ENCODE measurements at places on chromosomes 11 and 22.
A peak's percentile ranks its signal among the peaks of the same experiment; 100 is the strongest.

DNA sequence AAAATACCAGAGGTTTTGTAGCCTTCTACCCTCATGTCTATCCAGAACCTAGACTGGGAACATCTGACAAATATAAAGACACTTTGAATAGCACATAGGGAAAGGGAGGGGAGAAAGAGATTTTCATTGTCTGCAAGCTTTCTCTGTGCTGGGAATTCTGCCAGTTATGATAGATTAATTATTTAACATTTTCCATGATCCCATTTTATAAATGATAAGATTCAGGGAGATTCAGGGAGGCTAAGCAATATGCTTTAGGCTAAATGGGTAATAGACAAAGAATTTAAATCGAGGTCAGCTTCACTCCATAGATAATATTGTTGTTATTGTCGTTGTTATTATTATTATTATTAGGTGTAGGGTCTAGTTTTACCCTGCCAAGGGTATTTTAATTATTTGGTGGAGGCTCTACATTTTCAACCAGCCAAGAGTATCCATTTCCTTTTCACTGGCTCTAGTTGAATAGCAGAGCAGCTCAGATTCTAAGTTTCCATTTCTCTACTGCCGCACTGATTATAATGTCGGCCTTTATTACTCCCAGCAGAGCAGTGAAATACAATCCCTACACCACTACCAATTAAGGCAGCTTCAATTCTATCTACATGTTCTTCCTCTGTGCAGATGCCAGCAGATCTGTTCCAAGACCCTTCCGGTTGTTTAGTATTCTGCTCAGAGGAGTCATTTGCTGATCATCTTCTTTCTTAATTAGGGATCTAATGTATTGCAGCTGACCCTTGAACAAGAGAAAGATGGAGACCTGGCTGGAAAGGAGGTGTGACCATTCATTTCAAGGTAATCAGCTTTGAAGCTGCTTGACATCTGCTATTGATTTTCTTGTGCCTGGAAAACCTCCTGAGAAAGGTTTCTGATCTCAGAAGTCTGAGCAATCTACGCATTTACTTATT, 23.8 kb upstream of the SYN3 start:
- no peak for DNase-seq

DNA sequence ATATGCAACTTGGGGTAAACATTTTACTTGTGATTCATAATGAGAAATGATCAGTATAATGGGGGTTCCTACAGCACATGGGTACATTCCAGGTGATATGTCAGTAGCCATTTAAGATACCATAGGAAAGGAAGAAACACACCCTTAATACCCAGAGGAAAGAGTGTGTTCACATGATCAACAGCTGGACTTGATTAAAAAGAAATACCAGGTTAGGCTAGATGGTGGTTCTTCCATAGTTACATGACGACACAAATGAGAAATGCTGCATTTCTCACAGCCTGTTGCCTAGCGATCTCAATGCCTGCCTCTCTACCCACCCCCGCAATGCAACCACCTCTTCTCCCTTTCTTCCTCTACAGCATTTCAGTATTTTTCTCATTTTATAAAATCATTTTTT, 96.8 kb downstream of the TTC28 start:
- no peak for DNase-seq

DNA sequence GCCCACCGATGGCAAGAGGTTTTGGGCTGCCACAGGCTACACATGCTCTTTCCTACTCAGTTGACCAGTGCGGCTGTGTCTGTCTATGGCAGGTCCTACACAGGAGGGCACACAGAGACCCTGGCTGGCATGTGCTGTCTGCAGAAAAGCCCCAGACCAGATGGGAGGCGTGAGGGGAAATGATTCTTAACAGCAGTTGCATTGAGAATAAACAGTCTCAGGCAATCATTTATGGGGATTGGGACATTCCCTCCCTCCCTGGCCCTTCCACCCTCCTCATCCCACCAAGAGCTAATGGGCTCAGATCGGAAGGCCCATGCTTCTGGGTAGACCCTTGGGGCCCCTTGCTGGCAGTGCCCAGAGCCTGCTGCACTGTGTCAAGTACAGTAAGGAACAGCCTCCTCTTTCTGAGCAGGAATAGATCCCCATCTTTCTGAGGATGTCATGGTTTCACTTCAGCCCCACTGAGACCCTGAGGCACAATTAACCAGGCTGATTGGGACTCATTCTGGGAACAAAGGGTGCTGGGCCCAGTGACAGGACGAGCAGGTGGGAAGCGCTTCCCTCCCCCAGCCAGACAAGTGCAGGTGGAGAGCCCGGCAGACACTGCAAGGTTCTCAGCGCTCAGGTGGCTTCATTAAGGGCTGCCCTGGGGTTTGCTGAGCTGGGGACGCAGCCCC, 28.3 kb downstream of the TSPAN18 start:
- DNase-seq = no peak

- no peak for DNase-seq
These were observed 249.0 kb downstream of the DYNC2H1 start for GRCh38 chr11:103358251-103358650.

- DNase-seq = no peak
These were observed 19.7 kb upstream of the FIBIN start for GRCh38 chr11:26974069-26974783.

DNA sequence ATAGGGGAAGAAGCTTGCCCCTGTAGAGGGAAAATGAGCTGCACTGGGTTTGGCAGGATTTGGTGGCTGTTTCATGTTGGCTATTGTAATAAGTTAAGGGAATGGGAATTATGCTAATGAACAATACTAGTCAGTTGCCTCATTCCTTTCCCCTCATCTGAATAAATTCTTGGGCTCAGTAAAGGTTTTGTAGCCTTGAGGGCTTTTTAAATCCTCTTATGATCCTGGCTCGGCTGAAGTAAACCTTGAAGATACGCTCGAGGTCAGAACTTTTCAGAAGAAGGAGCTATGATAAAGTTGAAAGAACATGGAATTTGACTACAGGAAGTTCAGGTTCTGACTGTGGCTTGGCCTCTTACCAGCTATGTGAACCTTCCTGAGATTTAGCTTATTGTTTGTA, 448.7 kb downstream of the RAB38 start:
- DNase-seq = no peak

- no peak for DNase-seq
These were observed 11.8 kb downstream of the SAMM50 start for GRCh38 chr22:43967069-43967468.

DNA sequence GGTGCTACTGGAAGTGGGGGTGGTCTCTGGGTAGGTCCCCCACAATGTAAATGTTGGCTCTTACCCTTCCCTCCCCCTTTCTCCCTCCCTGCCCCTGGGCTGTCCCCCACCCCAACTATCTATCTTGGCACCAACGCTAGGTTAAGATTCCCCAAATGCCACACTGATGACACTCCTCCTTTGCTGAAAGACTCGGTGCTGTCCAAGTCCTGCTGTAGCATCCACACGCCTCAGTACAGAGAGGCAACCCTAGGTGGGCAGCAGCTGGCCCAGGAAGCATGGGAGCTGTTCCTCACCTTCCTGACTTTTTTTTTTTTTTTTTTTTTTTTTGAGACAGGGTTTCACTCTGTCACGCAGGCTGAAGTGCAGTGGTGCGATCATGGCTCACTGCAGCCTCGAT, 3.4 kb upstream of the KCTD17 start:
- DNase-seq = no peak

DNA sequence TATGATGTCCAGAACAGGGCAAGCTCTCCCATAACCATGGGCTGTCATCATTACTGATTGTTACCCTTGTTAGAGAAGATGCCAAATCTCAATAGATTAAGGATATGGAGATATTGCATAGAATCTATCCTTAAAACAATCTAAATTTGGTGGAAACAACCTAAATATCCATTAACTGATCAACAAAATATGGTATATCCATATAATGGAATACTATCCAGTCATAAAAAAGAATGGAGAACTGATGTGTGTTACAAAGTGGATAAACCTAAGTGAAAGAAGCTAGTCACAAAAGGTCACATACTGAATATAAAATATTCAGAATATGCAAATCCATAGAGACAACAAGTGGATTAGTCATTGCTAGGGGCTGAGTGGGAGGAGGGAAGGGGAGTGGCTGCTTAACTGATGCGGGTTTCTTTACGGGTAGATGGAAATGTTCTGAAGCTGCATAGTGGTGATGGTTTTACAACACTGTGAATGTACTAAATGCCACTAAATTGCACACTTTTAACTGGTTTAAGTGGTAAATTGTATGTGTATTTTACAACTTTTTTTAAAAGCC, 36.1 kb upstream of the SMCO4 start:
- no peak for DNase-seq

GRCh38 chr11:10659339-10660216, 34.0 kb downstream of the IRAG1 start:
- DNase-seq = no peak

DNA sequence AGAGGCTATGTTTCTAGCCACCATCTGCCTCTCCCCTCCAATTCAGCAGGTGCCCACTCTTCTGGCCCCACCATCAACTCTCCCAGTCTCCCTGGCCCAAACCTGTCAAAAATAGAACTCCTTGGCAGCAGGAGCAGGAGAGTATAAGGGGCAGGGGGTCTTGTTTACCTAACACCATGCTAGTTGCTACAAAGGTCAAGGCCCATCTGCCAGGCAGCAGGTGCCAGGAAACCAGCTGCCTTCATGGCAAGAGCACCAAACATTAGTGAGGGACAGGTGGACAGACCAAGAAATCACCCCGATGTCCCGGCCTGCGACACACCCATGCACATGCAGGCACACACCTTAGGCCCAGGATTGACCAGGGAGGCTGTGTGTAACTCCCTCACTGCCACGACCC, 387.9 kb downstream of the BUD13 start:
- DNase-seq = no peak

DNA sequence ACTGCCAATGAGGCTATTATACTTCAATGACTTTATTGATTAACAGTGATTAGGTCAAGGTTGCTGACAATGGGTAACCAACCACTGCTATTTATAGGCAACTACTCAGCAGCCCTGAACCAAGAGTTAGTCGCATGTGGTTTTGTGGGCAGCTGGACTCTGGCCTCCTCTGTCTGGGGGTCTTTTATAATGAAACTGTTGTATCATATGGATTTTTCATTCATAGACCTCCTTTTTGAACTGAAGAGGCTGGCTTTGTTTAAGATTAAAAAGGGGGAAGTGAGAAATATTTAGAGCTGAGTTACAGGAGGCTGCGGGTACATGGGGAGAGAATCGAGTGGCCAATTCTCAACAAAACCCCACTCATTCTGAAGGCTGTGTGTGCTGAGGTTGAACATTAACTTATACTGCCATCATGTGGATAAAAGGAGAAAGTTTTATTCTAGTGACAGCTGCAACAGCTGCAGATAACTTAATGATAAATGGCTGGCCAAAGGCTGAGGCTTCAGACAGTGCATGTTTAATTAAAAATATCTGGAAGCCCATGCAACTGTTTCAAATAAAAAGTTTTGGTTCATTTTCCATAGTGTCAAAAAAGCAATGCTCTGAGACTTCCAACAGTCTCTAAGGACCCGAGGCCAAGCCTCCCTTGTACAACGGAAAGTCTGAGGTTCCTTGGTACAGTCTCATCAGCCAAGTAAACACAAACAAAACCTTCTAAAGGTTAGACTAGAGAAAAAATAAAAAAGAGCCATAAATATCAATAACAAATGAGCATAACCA, 682.6 kb downstream of the KCNA4 start:
- no peak for DNase-seq

DNA sequence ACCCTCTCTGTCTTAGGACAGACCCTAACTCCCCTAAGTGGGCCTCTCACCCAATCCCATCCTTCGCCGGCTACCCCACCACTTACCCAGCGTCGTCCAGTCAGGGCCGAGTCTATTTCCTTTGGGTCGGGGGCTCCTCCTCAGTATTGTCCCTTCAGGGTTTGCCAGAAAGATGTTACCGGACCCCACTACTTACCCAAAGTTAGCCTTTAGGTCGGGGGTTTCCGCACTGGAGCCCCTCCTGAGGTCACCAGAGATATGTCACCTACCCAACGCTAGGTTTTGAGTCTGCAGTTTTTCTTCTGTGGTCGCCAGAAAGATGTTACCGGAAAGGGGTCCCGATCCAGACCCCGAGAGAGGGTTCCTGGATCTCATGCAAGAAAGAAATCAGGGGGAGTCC, 17.9 kb upstream of the B4GALNT4 start:
- no peak for DNase-seq

DNA sequence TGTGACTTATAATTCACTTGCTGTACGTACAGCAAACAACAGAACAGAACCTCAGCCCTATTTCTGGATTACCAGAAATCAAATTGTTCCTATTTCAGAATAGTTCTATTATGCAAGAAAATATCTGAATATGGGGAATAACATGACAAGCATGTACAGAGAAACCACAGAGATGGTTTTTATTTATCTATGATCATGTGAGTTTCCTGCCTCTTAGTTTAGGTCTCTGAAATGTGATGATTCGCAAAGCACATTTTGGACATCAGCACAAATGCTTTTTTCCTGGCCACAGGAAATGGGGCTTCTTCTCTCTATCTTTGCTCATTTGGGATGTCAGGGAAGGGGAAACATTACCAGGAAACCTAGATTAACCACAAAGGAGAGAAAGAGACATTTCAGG, 266.7 kb upstream of the CTSC start:
- no peak for DNase-seq

DNA sequence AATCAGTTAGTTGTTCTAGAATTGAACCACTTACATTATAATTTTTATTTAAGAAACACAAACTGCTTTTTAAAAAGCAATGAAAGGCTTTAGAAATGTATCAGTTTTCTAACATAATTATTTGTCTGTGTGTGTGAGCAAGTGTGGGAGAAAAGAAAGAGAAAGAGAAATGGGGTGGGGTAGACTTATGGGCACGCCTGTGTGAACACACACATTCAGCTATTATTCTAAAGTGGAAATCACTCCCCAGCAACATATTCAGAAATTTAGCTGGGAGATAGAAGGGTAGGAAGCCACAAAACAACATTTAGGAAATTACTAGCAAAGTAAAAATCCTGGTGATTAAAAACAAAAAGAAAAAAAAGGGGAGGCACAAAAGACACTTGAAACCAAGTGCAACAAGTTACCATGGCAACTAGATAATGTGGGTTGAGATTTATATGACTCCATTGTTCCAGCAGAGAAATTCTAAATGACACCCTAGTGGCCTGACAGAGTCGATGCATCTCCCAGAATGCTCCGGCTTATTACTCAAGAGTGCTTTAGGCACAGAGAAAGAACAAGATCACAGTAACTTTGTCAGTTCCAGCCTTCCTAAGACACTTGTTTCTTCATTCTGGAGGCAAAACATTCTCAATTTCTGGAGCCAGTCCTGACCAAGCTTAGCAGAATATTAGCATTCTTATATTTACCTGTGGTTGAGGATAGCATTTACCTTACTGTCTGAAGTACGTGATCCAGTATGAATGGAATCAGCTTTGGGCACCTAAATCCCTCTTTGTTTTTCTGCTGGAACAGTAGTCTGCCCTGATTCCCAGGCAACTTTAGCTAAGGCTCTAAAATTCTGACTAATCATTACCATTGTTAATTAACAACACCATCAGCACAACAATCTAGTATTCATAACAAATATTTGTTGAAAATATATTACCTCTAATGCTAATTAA, 444.4 kb downstream of the DLG2 start:
- DNase-seq = peak; percentile 23

DNA sequence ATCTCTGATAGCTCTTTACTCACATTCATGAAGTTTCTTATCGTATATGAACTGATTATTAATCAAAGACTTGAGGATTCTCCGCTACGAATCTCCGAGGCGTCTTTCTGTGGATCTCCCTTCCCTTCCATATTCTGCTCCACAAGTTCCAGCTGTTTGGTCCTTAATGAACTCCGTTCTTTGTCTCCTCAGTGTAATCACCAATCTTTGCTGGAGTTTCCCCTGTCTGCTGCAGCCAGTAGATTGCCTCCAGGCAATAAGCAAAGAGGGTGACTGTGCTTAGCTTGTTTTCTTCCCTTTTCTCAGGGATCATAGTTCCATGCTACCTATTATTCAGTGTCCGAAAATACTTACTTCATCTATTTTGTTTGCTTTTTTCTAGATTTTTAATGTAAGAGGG, 169.6 kb upstream of the FOLH1 start:
- DNase-seq = no peak
